ENCODE measurements at places on chromosomes 11 and 22.

GRCh38 chr11:69472541-69473275 is 8.8 kb upstream of the LINC01488 start:
- DNase-seq, result peak; percentile 52
- no peaks in the 10 kb centered on the region for H3K36me3 ChIP-seq
- H3K4me3 ChIP-seq, result no peak overlapping the region
- no peak overlapping the region for H3K27ac ChIP-seq
- H3K27me3 ChIP-seq, result no peaks in the 10 kb centered on the region

- H3K27ac ChIP-seq, result no peak overlapping the region
- H3K4me3 ChIP-seq, result no peak overlapping the region
- no peaks in the 10 kb centered on the region for H3K27me3 ChIP-seq
Observed at GRCh38 chr11:60570970-60571369, 55.8 kb downstream of the MS4A13 start.

DNA sequence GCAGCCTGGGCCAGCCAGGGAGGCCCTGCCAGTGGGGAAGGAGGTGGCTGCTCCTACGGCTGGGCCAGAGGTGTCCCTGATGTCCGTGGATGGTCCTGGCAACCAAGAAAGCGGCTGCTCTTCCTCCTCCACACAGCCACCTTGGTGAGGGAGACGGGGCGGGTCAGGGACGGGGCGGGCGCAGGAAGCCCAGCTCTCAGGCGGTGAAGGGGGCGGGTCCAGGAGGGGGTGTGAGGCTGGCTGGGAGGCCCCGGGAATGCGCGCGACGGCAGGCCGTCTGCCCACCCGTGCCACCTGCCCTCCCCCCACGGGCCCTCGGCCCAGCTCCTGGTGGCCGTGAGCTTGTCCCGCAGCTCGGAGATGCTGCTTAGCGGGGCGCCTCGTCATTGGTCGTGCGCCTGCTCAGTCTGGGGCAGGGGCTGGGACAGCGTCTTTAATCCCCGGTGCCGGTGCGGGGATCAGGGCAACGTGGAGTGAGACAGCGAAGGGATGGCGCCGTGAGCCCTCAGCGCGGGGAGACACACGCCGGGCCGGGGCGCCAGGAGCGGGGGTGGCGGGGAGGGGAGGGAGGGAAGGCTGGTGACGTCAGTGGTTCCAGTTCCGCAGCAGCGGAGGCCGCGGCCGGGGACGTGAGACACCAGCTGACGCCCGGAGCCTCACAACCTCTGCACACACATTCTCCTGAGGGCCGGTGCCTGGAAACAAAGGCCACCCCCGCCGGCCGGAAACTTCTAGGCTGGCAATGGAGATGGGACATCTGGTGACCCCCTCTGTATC is 6.7 kb upstream of the BRSK2 start:
- H3K27me3 ChIP-seq, result no peaks in the 10 kb centered on the region
- H3K4me3 ChIP-seq, result peak overlapping the region; percentile 17
- H3K36me3 ChIP-seq, result no peaks in the 10 kb centered on the region

DNA sequence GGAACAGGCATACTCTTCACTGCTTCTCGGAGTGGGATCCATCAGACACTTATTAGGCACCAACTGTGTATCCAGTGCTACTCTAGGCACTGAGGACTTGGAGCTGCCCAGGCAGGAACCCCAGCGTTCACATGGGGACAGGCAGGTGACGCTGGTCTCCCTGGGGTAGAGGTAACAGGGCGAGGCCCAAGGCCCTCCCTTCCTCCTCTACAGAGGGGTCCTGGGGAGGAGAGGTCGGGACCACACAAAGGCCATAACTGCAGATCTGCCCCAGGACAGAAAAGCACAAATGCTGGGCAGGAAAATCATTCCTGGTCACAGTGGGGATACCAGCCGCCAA is 262.2 kb downstream of the BRD1 start:
- no peak for DNase-seq
- no peaks in the 10 kb centered on the region for H3K4me1 ChIP-seq
- no peaks in the 10 kb centered on the region for H3K27me3 ChIP-seq
- H3K36me3 ChIP-seq, result no peaks in the 10 kb centered on the region
- no peak overlapping the region for H3K27ac ChIP-seq
- H3K4me3 ChIP-seq, result no peak overlapping the region

- no peak for DNase-seq
- no peaks in the 10 kb centered on the region for H3K4me1 ChIP-seq
- H3K27me3 ChIP-seq, result no peaks in the 10 kb centered on the region
- H3K27ac ChIP-seq, result no peak overlapping the region
- no peak overlapping the region for H3K4me3 ChIP-seq
Observed at GRCh38 chr22:19859861-19860510, 5.3 kb upstream of the GNB1L start.

DNA sequence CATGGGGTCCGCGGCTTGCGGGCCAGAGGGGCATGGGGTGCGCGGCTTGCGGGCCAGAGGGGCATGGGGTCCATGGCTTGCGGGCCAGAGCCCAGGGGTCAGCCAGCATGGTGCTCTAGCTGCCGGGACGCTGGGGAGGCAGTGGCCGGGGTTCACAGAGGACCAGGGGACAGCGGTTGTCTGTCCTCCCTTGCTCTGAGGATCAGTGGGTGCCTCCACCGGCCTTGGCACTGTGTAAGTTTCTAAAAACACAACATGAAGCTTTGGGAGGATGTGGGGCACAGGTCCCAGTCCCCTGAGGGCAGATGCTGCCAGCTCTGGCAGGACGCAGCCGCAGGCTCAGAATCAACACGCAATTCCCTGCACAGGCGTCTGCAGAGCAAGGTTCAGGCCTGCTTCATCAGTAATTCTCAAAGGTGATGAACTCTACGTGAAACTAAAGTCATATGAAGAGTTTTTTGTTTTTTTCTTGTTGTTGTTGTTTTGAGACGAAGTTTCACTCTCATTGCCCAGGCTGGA is 3.0 kb downstream of the MLC1 start:
- H3K27ac ChIP-seq, result no peak overlapping the region
- H3K4me3 ChIP-seq, result no peak overlapping the region
- no peaks in the 10 kb centered on the region for H3K27me3 ChIP-seq
- no peak for DNase-seq
- H3K36me3 ChIP-seq, result no peaks in the 10 kb centered on the region

DNA sequence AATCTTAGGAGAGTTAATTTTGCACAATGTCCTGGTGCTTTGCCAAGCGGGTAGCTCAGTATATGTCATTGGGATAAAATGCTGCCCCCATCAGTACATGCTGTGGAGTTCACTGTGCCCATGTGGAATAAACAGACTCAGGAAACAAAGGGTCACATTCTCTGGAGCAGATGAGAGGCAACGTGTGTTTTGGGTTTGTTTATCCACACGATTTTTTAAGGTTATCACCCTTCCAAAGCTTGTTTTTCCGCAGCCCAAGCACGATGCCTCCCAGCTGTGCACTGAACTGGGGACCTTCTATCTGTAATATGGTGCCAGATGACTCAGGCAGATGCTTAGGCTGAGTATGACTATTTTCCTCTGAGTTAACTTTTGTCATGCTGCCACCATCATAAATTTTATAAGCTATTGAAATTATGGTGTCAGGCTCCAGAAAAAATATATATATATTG is 6.5 kb downstream of the OR4D6 start:
- no peak overlapping the region for H3K27ac ChIP-seq
- H3K4me3 ChIP-seq, result no peak overlapping the region
- DNase-seq, result no peak
- H3K36me3 ChIP-seq, result no peaks in the 10 kb centered on the region
- no peaks in the 10 kb centered on the region for H3K27me3 ChIP-seq

DNA sequence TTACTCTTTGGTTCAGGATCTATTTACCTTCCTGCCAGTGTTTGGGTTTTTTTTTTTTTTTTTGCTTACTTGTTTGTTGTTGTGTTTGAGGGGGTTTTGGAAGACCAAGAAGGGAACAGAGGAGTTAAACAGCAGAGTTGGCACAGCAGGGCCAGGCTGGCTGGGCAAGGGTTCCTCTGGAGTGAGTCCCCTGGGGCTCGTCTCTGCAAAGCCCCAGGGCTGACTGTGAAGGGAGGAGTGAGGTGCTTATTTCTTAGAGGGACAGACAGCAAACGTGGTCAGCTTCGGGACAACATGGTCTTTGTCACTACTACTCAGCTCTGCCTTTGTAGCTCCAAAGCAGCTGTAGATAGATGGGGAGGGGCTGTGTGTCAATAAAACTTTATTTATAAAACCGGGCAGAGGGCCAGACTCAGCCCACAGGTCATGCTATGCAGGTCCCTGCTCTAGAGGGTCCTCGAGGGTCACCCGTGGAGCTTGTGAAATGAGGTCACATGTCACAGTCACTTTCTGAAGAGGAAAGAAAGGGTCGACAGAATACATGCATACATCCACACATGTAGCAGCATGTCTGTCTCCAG is 1404.7 kb downstream of the BRD1 start:
- H3K27ac ChIP-seq, result no peak overlapping the region
- H3K36me3 ChIP-seq, result no peaks in the 10 kb centered on the region
- no peaks in the 10 kb centered on the region for H3K4me1 ChIP-seq

GRCh38 chr11:4677948-4678347 is 19.7 kb downstream of the OR51E2 start:
- H3K27me3 ChIP-seq, result no peaks in the 10 kb centered on the region
- no peak for DNase-seq
- no peaks in the 10 kb centered on the region for H3K36me3 ChIP-seq
- H3K27ac ChIP-seq, result no peak overlapping the region

DNA sequence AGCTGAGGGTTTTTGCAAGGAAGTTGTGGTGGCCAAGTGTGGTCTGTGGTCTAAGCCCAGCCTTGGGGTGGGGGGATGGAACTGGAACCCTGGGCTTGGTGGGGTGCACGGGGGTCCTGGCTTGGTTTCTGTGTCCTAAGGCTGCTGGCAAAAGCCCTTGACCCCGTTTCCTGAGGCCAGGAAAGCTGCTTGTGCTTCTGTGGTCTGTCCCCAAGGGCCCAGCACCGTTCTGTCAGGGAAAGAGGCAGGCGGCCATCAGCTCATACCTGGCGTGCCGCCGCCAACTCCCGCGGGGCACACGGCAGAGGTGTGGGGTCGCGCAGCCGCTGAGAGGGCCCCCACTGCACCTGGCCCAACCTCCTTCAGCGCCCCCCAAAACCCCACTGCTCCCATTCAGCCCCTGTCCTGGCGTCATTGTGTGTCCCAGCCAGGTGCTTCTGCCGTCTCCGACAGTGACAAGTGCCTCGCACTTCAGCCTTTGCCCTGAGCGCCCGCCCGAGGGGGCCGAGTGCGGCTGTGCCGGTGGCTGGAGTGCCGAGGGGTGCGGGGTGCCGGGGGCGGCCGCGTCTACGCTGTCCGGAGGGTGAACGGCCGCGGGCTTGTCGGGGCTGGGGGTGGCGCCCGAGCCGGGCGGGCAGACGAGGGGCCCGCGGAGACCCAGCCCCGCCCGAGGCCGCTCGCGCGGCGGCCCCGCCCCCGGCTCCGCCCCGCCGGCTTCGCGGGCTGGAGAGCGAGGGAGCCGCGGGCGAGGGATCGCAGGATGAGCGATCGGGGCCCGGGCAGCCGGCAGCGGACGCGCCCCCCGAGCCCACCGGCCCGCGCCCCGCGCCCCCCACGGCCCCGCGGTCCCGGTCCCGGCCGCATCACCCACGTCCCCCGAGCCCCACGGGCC is at the start of gene CNIH2:
TSS of gene CNIH2 (plus strand) at position 705 of the 892 bp plus-strand sequence. CDS start 282 bp downstream, outside the sequence.
- no peak within 1 kb of the TSS for H3K27ac ChIP-seq
- peaks cover 6% of the 10 kb centered on the region for H3K36me3 ChIP-seq
- H3K4me1 ChIP-seq, result no peaks in the 10 kb centered on the region
- H3K27me3 ChIP-seq, result no peaks in the 10 kb centered on the region
- H3K4me3 ChIP-seq, result no peak within 1 kb of the TSS
- DNase-seq, result no peak

GRCh38 chr11:111335549-111335948 is 37.2 kb downstream of the POU2AF3 start:
- H3K36me3 ChIP-seq, result no peaks in the 10 kb centered on the region
- no peaks in the 10 kb centered on the region for H3K27me3 ChIP-seq
- H3K27ac ChIP-seq, result no peak overlapping the region
- no peak overlapping the region for H3K4me3 ChIP-seq
- H3K4me1 ChIP-seq, result no peaks in the 10 kb centered on the region

DNA sequence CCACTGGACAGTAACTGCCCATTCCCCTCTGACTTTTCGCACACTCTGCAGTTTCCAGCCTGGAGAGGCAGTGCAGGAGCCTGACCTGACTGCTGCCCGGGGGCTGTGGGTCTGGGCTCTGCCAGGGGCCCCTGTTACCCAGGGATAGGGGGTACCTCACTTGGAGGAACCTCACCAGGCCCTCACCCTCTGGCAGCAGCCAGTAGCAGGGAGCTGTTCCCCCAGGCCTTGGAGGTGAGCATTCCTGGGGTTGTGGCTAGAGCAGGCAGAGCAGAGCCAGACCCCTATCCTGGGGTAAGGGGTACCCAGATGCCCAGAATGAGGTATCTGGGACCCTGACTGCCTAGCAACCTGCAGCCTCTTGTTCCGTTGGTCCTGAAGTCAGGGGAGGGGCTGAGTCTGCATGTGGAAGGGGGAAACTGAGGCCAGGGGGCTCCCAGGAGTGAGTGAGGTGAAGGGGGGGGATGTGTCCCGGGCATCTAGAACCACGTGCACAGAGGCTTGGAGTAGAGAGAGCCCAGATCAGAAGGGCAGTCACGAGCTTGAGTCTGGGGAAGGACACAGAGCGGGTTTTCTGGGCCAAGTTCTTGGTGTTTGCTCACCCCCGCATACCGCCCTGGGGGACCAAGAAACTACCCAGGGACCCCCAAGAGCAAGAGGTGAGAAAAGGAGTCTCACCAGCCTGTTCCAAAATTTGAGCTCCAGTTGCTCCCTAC is 43.9 kb upstream of the ACCSL start:
- H3K36me3 ChIP-seq, result no peaks in the 10 kb centered on the region
- no peaks in the 10 kb centered on the region for H3K27me3 ChIP-seq
- H3K27ac ChIP-seq, result no peak overlapping the region
- DNase-seq, result peak; percentile 38

DNA sequence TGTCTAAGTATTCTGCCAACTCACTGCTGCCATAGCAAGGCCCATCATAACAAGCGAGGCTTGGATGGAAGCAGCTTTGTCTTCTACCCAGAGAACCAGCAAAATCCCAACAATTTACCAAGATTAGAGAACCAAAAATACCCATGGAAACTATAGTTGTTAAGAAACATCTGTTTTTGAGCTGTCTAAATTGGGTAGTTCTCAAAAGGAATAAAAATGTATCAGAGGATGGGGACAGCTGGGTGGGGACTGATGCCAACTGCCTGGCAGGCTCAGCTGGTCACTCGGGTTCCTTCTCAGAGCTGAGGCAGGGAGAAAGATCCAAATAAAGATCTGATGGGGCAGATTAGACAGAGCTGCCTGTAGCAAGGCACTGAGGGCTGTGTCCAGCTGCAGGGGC is 85.9 kb upstream of the GRK3 start:
- no peaks in the 10 kb centered on the region for H3K27me3 ChIP-seq
- no peak overlapping the region for H3K27ac ChIP-seq
- no peak overlapping the region for H3K4me3 ChIP-seq
- no peak for DNase-seq
- no peaks in the 10 kb centered on the region for H3K36me3 ChIP-seq

GRCh38 chr22:49586244-49586748 is 241.4 kb downstream of the BRD1 start:
- peak; percentile 42 for DNase-seq
- no peaks in the 10 kb centered on the region for H3K36me3 ChIP-seq
- no peaks in the 10 kb centered on the region for H3K27me3 ChIP-seq
- H3K4me3 ChIP-seq, result no peak overlapping the region
- no peak overlapping the region for H3K27ac ChIP-seq

GRCh38 chr22:30721741-30722140 is 27.1 kb downstream of the OSBP2 start:
- no peaks in the 10 kb centered on the region for H3K4me1 ChIP-seq
- no peak overlapping the region for H3K4me3 ChIP-seq
- no peaks in the 10 kb centered on the region for H3K36me3 ChIP-seq
- no peaks in the 10 kb centered on the region for H3K27me3 ChIP-seq
